ENCODE measurements at places on chromosomes 3 and 15.

GRCh38 chr3:52023860-52024764 is 28.4 kb upstream of the RPL29 start:
- peak; percentile 70 for DNase-seq

DNA sequence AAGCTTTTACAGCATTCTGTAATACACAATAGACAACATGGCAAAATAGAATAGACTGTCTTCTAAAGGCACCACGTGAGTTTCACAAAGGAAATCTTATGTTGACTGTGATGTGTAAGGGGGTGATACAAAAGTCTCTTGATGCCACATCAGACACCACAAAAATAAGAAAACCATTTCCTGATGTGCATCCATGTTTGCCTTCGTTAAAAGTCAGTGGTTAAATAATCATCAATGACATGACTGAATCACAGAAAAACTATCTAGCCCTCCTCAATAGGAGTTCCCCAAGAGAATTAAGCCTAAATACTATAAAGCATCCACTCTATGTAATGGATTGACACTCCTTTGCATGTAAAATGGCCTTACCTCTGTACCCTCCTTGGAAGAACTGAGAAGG is 198.6 kb upstream of the SLC2A2 start:
- no peak for DNase-seq

- peak; percentile 49 for DNase-seq
Measured at GRCh38 chr15:48352474-48353072, 21.3 kb downstream of the DUT start.

DNA sequence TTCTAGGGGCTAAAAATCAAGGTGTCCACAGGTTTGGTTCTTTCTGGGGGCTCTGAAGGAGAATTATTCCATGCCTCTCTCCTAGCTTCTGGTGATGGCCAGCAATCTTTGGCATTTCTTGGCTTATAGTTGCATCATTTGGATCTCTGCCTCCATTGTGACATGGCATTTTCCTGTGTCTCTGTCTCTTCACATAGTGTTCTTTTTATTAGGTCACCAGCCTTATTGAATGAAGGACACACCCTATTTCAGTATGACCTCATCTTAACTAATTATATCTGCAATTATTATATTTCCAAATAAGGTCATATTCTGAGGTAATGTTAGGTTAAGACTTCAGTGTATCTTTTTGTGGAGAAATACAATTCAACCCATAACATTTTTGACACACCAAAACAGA is 3.2 kb upstream of the GBE1 start:
- DNase-seq, result no peak

GRCh38 chr3:11248596-11248995 is 23.6 kb upstream of the ATG7 start:
- DNase-seq, result no peak

DNA sequence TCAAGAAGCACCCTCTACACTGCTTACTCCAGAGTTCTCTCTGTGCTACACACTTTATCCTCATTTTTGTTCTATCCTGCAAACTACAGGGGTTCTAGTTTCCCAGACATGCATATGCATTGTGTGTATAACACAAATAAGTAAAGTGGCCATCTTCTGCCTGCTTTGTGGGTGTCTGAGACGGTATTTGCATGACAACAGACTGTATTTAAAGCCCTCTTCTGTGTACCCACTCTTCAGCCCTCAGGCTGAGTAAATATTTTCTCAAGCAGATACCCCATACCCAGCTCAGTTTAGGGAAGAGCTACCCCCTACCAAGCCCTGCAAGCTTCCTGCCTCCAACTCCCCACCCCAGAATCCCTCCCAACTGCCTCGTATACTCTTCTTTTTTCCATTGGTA is 31.7 kb downstream of the SYNPR start:
- no peak for DNase-seq

GRCh38 chr3:43366885-43367284 is 80.5 kb downstream of the SNRK start:
- DNase-seq, result no peak

GRCh38 chr3:136239094-136239493 is 11.0 kb upstream of the PCCB start:
- DNase-seq, result no peak

DNA sequence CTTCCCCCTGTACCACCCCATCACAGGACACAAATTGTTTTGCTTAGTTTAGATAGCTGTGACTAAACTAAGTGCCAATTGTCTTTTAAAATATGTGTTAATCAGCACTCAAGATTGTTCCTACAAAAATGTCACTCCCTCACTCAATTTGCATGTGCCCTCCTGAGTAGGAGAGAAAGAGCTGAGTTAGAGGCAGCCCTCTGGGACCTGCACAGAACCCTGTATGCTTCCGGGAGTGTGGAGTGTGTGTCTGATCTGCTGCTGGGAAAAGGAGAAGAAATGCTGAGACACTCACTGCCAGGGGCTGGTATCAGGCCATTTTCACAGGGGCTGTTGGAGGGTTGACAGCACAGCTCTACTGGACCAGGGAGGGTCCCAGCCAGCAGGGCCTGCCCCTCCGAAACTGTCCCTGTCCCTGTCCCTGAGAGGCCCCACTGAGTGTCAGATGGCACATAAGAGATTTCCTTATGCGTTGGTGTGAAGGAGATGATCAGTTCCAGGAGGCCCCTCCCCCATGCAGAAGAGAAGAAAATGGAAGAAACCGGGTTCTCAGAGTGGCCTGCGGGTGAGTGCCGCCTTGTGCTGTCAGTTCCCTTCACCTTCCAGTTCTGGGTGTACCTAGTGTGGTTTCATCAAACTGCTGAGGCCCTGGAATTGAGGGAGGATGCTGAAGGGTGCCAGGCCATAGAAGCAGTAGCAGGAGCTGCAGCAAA is 3.9 kb upstream of the B3GNT5 start:
- DNase-seq, result no peak

DNA sequence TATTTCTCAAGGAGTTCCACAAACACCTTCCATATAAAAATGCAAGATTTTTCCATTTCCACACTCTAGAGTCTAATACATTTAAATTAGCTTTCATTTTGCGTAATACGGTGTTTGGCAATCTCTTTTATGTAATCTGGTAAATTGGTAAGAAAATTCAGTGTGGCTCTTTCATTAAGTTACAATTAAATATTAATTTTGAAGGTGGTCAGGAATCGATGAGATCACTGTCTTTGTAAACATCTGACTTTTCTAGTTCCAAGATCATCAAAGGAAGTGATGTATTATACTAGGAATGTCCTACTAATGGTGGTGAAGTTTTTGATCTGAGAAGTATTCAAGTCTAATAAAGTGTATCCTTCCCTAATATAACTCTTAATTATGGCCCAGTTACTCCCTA is 1.1 kb upstream of the UTS2B start:
- DNase-seq, result no peak

GRCh38 chr3:123694366-123695087 is 109.7 kb upstream of the HACD2 start:
- no peak for DNase-seq

DNA sequence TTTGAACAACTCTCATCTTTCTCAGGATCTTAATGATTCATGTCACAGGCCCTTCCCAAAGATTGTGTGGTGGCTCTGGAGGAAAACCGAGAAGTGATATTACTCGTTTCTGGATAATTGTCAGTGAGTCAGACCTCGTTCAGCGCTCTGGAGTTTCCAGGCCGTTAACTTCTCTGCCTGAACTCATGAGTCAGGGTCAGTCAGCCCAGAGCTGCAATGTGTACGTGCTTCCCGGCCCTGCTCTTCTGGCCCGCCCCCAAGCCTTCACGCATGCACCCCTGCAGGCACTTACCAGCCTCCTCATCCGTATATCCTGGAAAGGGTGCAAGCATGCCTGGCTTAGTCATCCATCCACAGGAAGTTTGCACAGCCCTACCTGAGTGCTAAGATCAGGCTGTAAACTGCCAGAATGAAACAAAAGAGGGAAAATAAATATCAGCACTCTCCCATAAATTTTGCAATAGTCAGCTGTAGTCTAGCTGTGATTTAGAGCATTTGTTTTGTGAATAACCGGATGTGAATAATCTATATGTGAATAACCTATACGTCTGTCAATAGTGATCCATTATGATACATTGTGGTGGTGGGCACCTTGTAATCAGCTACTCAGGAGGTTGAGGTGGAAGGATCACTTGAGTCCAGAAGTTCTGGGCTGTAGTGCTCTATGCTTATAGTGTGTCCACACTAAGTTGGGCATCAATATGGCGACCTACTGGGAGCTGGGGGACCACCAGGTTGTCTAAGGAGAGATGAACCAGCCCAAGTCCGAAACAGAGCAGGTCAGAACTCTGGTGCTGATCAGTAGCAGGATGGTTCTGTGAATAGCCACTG is 35.3 kb upstream of the SEMA4B start:
- no peak for DNase-seq

GRCh38 chr3:137854533-137855261 is 90.6 kb downstream of the SOX14 start:
- no peak for DNase-seq

- no peak for DNase-seq
Measured at GRCh38 chr15:70508561-70509281, 254.6 kb downstream of the UACA start.

GRCh38 chr3:133595341-133595740 is 21.9 kb downstream of the CDV3 start:
- no peak for DNase-seq

- no peak for DNase-seq
Measured at GRCh38 chr3:190701096-190701532, 161.4 kb downstream of the GMNC start.

GRCh38 chr15:32888221-32888761 is 170.5 kb downstream of the GREM1 start:
- DNase-seq, result no peak

DNA sequence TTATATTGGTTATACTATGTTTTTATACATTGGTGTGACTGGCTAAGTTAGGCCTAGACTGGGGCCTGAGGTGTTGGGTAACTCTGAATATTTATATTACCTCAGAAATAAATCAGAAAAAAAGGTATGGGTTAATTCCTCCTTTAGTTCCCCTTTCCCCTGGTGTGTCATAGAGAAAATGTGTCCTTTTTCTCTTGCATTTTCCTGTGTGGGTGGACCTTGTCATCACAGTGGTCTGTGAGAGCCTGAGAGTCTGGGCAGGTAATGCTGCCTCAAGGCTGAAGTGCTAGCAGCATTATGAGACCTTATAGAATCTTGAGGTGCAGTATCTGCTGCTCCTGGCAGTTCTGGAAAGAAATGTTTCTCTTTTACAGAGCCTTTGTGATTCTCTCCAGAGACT is 69.7 kb downstream of the PCOLCE2 start:
- DNase-seq, result no peak

- no peak for DNase-seq
Measured at GRCh38 chr3:180492047-180492446, 109.9 kb upstream of the TTC14 start.

DNA sequence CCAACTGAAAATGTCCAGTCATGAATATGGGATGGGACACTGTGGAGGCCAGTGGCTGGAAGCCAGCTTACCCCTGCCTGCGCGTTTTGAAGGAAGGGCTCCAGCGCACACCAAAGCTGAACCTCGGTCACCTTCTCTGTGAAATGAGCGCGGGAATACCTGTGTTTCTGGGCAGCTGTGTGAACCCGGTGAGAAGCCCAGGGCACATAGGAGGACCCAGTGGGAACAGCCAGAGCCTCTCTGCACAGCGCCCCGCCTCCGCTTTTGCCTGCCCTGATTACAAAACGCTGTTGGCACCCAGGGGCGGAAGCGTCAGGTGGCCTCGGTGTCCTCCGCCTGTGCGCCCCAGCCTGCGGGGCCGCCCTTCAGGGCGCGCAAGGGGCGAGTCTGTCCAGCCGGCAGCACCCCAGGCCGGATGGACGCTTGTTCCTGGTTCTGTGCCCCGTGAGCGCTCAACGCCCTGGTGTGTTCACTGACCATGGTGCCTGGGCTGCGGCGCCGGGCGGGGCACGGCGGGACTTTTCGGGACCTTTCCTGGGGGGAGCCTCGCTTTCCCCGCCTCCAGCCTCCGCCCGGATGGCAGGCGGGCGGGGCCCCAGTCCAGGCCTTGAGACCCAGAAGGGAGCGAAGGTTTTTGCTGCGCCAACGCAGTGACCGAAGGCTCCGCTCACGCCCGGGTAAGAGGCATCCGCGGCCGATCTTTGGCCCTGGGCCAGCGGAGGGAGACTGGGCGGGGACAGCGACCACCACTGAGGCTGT is at the start of gene SQOR:
SQOR (plus strand) TSS at position 598 of the 759 bp plus-strand sequence. CDS start 23,895 bp downstream, outside the sequence.
- peak; percentile 78 for DNase-seq

GRCh38 chr3:114108137-114108536 is 51.6 kb downstream of the QTRT2 start:
- DNase-seq, result no peak

DNA sequence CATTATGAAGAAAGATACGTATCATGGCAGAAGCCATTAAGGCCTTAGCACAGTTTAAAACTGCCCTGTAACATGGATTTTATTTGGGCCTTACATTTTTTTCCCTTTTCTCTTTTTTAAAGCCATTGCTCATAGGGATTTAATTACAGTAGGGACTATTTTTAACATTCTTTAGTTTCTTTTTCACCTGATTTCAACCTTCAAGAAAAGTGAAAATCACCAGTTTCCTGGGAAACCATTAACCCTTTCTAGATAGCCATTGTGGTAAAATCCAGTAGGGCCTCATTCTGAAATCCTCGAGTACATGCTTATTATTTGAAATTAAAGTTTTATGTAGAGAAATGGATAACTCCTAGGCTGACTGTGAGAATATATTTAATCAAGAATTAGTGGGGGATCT is 3.1 kb downstream of the SPRED1 start:
- no peak for DNase-seq

- peak; percentile 39 for DNase-seq
Measured at GRCh38 chr3:178385280-178385952, 150.8 kb upstream of the KCNMB2 start.

DNA sequence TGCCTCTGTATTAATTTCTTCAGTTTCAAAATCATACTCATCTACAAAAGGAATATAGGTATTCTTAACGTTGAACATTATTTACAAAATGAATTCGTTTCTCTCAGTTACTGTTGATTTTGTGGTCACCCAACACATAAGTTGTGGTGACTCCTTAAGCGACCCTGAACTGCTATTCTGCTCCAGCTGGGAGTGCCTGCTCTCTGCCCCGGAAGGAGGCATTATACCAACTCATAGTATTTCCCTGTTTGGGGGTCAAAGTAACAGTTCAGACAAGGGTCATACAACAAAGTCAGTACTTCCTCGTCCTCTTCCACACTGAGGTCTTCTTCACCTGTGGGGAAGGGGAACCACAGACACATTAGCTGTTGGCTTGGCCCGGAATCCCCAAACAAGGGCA is 75.7 kb upstream of the FAM3D start:
- no peak for DNase-seq

- DNase-seq, result no peak
Measured at GRCh38 chr3:49270156-49270500, 6.9 kb downstream of the C3orf62 start.

- DNase-seq, result peak; percentile 23
Measured at GRCh38 chr15:58628206-58628947, 121.1 kb downstream of the ADAM10 start.

DNA sequence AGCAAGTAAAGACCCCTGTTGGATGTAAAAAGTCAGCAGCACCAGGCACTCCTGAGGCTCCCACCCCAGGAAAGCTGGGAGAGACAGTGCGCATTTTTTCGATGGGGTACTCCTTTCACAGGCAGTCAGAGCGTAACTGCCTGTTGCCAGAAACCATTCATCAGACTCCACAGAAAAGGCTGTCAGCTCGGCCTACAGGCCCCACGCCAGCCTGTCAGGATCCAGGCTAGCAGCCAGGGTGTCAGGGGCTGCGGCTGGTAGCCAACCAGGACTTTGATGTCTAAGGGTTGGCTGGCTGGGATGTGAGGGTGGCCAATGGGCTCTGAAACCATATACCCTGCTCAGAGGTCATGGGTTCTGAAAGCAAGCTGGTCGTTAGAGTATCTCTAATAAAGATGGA is 164.5 kb downstream of the WNT5A start:
- DNase-seq, result no peak

Measured in GM13977 (cell line).